ENCODE measurements at places on chromosomes 3 and 15.
A peak's percentile ranks its signal among the peaks of the same experiment; 100 is the strongest.

GRCh38 chr3:28347374-28348264 lies 902 bp upstream of the ZCWPW2 start:
- DNase-seq = no peak

DNA sequence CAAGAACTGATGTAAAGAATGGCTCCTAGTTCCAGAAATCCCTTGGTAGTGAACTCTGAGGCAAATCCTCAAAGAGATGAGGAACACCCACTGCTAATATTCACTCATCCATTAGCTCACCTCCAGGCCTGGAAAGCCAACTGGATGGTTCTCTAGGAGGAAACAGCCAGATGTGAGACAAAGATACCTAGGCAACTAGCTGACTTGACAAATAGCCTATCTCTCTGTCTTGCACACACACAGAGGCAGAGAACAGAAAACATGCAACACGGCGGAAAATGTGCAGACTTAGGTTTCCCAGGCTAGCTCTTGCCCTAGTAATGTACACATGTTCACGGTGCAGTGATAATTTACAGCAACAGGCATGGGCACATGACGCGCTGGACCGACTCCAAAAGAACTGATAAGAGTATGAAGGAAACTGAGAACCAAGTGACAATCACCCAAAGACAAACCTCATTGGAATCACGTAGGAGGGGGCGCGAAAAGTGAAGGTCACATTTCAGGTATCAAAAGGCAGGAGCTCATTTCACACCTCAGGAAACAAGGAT lies 318.1 kb downstream of the FOXP1 start:
- DNase-seq = no peak

DNA sequence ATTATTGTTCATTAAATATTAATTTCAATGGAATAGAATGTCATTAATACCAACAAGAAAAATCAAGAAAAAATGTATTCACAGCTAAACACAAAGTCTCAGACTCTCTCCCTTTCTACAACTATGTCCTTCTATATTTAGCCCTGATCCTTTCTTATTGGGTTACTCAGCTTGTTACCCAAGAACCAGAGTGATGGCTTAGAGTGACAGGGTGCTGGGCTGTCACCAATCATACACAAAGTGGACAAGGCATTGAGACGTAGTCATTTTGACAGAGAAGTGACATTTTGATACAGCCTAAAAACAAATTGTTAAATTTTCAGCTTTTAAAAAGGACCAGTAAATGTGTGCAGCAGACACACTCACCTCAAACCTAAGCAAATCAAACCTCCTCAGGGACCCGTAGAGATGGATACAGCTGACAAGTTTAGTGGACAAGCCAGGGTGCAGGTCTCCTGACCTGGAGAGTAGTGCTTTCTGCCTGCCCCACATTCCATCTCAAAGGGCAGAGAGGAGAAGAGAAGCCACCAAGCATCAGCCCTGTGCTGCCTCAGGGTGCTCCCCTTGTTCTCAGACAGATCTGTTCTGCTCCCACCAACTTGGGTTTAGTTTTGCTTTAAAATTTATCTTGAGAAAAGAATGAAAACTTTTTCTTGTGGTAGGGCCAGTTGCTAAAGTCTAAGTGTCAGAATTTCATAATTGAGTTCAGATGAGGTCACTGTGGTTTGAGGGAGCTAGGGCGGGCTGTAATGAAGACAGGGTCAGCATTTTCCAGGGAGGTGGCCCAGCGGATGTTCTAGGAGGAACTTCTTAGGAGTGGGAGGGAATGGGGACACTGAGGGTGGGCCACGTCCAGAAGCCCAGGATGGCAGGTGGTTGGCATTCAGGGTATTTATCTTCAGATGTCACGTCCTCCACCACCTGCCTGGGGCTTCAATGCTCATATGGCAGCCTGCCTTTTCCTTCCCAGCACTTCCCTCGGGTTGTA lies 136.5 kb upstream of the TBL1XR1 start:
- no peak for DNase-seq

- DNase-seq = no peak
Observed at GRCh38 chr3:28012830-28013229, 228.6 kb upstream of the CMC1 start.

- no peak for DNase-seq
Observed at GRCh38 chr3:39808467-39809180, 785 bp upstream of the MYRIP start.

- peak; percentile 50 for DNase-seq
Observed at GRCh38 chr3:37971467-37971866, 19.1 kb upstream of the VILL start.

GRCh38 chr15:78129751-78130287 lies 1.4 kb downstream of the CIB2 start:
- peak; percentile 54 for DNase-seq

GRCh38 chr15:98717942-98718341 lies 69.6 kb downstream of the IGF1R start:
- DNase-seq = no peak
